GDM1 (cell line): ENCODE measurements at places on chromosomes 5 and 9.

DNA sequence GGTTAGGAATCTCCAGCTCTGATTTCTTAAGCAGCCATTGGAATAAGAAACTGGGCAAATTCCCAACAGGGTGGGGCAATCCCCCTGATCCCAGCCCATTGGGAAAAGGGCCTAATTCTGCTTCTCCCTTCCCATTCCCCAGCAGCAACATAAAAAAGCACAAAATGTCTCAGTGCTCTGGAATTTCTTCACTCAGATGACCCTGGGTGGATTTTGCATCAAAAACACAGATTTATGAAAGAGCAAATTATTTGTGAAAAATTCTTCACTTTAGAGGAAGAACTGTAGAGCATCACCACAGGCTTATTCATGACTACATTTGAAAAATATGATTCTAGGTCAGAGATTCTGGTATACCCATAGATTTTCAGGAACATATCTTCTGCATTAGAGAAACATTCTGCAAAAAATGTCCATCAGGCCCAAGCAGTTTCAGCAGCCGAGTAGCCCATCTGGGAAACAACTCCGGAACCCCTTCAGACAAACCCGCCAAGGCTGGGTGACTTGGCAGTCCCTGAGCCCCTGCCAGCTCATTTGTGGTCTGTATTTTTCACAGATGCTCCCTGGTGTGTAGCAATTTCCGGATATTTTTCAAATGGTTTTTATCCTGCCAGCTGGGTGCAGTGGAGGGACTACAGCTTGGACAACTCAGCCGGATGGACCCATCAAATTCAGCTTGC is 102.1 kb upstream of the RANBP3L start:
- DNase-seq = peak; percentile 77

GRCh38 chr9:112764837-112765236 is 14.3 kb downstream of the SNX30 start:
- no peak for DNase-seq

- no peak for DNase-seq
These were observed 6.1 kb upstream of the FGF18 start for GRCh38 chr5:171413153-171413910.

DNA sequence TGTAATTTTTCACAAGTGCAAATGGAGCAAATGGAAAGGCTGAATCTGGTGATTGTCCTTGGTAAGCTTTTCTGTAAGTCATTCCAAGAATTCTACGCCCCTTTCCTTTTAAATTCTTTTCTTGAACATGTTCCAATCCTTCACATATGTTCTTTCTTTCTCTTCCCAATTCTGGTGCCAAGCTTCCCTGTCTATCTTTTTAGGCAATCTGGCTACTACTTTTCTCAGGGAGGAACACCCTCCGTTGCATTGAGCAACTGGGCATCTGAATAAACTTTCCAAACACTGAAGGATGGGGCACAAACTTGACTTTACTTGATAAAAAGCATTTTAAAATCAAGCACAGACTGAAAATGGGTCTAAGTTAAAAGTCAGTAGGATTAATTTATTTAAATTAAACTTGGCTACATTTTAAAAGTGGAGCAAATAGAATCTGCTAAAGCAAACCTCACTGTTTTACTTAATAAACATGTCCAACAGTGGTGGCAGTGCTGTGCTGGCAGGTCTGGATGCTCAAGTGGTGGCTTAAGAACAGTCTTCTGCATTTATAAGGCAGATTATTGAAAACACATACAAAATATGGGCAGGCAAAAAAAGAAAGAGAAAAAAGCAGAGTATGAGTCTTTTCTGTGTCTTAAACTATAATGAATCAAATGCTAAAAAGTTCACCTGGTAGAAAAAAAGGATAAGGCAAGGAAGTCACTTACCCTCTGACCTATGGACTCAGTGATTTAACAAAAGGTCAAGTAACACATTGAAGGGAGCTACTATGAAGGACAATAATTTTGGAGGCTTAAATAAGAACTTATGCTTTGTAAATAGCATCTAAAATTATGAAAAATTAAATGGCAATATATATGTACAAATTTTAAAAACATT is 5.4 kb downstream of the ELL2 start:
- no peak for DNase-seq

- DNase-seq = no peak
These were observed 39.8 kb upstream of the ACO1 start for GRCh38 chr9:32344551-32345182.

DNA sequence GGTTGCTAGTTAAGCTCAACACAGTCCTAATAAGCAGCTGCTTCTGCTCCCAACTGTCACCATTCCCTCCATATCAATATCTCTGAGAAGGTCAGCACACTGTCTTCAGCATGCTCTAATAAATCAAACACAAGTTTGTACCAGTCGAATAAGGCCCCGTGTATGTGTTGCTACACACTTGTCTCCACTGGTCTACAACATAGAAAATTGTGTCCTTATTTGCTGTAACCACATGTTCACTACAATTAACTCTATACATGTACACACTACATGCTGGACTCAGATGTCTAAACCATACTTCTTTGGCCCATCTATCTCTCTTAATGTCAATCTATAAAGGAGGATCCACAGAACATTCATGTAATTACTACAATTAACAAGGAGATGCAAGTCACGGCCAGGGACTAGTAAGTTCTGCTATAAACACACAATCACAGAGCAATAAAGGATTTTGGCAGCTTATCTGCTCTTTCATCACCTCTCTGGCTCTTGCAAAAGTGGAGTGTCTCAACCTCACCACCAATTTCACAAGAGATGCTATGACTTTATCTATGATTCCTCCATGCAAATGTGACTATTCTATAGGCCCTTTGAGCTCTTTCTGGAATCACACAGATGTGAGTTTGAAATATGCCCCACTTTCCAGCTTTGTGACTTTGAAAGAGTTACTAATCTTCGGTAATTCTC is 143.9 kb downstream of the SEMA5A start:
- DNase-seq = no peak

GRCh38 chr5:115857626-115858349 is 16.1 kb downstream of the AP3S1 start:
- DNase-seq = no peak

GRCh38 chr5:93635991-93636390 is 53.0 kb downstream of the NR2F1 start:
- DNase-seq = no peak

DNA sequence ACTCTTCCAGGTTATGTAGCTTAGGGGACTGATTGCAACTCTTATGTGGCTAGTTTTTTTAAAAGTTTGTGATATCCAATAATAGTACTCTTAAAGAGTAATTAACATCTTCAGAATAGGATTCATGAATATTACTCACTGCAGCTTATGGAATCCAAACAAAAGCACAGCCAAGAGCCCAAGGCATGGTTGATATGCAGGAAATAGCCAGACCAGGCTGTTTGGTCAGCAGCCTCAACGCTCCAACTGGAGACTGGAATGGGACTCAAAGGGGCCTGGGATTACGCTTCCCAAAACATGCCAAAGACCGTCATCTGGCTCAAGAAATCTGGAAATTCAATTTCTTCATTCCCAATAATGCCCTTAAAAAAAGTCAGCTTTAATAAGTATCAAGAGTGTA is 268.6 kb downstream of the SEC61B start:
- DNase-seq = no peak

GRCh38 chr5:54270326-54270725 is 40.0 kb downstream of the ARL15 start:
- no peak for DNase-seq

DNA sequence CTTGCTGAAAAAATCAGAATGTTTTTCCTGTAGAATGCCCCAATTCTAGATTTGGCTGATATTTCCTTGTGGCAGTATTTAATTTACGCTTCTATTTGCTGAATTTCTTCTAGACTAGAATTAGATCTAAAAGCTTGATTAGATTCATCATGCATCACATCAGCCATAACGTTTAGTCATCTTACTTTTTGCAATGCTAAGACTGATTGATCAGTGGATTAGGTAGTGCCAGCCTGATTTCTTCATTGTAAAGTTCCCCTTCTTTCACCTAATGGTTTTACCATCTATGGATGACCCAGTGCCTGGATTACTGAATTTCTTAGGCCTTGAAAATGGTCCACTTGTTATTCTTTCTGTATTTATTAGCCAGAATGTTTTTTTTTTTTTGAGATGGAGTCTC is 83.9 kb downstream of the PBX3 start:
- DNase-seq = no peak

DNA sequence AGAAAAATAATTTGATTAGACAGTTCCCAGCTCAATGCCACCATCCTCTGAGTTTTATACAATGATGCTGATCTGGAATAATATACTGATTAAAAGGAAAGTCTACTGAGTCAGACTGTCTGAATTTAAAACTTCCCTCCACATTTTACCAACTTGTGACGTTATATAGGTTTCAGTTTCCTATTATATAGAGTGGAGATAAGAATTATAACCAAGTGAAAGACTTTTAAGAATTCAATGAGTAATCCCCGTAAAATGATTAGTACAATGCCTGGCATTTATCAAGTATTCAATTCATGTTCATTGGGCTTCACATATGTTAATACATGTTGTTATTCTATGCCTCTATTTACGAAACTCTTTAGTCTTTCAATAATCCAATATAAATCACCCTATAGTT is 166.0 kb downstream of the CDH9 start:
- no peak for DNase-seq

DNA sequence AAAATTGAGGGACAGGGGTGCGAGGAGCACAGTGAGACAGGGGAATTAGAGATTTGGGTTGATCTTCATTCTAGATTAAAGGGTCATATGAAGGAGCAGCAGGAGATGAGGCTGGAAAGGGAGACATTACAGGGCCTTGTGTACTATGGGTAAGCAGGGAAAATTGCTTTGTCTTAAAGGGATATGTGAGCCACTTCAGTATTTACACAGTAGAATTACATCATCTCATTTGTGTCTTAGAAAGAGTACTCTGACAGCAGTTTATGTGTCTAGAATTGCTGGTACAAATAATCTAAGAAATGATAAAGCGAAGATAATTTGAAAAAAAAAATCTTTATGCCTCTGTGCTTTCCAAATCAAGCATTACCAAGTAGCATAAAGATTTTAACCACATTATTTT is 287.0 kb upstream of the ARRDC3 start:
- DNase-seq = no peak

DNA sequence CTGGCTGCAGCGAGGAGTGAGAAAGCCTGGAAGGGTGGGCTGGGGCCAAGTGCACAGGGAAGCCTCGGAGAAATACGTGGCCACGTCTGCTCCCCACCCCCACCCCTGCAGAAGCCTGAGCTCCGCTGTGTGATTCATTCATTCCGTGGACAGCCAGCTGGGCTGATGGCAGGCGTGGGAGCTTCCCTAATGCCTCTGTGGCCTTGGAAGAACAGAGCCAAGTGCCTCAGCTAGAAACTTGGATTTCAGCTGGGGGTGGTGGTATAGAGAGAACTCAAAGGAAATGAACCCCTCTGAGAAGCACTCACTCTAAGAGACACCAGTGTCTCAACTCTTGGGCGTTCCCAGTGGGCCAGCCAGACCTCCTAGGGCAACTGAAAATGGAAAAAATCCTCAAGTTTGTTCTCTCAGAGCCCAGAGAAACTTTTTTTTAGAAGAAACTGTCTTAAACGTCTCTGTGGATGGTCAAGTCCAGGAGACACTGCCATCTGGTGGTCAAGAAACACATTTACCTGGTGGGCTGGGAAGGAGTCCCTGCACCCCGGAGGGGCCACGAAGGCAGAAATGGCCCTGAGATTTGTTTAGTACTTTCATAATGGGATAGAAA is 18.0 kb downstream of the ATOX1 start:
- DNase-seq = peak; percentile 21

GRCh38 chr5:61493973-61494372 is 161.9 kb downstream of the ZSWIM6 start:
- DNase-seq = no peak

DNA sequence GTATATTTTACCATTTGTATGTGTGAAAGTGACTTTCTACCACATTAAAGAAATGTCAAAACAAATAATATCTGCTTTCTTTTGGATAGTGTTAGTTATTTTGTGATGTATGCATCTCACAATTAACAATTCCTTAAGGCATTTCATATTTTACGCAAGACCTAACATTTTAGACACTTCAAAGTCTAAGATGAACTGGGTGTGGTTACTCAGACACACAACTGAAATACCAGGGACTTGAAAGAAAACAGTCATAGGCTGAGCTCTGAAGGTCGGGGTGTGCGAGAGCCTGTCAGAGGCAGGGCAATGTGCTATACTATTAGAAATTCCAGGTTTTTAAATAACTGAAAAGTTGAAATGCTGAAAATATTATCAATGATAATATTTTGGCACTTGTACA is 44.5 kb upstream of the ZNF622 start:
- no peak for DNase-seq

DNA sequence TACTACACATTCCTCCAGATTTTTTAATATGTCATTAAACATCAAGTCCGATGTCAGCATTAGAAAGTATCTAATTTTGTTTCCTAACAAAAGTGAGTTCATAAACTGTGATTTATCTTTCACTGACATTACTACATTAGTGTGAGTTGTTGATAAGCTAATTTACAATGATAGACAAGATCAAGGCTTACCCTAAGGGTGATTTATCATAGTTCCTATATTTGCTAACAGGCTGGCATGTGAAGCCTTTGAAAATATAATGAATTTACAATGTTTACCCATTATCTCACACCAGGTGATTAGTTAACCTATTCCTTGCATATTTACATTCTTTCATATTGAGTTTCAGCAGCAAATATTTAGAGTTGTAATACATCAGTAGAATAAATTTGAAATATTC is 1096.9 kb upstream of the NUDT12 start:
- DNase-seq = no peak

DNA sequence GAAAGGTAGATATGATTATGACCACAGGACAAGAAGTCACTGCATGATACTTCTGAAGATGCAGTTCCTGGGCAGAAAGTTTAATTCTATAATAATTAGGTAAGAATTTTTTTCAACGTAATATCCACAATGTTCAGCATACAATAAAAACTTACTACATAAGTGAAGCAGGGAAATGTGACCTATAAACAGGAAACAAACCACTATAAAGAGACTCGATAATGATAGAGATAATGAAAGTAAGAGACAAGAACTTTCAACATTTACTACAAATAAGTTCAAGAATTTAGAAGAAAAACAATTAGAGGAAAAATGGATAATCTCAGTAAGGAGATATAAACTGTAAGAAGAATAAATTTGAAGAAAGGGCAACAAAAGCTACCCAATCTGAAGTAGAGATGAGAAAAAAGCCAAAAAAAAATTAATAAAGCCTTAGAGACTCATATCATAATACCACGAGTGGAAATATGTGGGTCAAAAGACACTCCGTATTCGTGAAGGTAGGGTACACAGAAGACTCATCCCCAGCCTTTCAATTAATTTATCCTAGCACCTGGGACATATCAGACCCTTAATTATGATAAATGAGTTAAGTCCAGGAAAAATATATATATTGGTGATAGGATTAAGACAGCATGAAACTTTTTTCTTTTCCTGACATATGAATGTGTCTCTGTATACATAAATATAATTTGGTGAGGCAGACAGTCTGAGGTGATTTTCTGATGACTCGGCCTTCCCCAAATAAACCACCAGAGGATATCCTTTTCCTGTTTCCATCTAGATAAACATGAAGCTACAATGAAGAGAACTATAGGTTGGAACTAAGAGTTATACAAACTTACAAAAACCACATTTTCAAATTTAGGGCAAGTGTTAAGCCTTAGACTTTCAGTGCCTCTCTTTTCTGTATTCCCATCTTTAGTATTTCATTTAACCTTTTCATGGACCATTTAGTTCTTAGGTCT is 120.4 kb downstream of the RAPGEF6 start:
- no peak for DNase-seq

- DNase-seq = no peak
These were observed 70.3 kb downstream of the COL27A1 start for GRCh38 chr9:114225561-114226212.

GRCh38 chr9:76373173-76373783 is 20.9 kb downstream of the RFK start:
- DNase-seq = no peak
